ENCODE measurements at places on chromosomes 2 and 18.

GRCh38 chr2:11073251-11073650 is 82.0 kb upstream of the SLC66A3 start:
- DNase-seq, result peak; percentile 72

- no peak for DNase-seq
Observed at GRCh38 chr2:40329739-40330030, 122.2 kb downstream of the SLC8A1 start.

GRCh38 chr18:11464129-11464528 is 145.3 kb upstream of the SLC35G4 start:
- DNase-seq, result no peak

GRCh38 chr2:188675391-188676009 is 298.7 kb upstream of the COL3A1 start:
- no peak for DNase-seq

- peak; percentile 10 for DNase-seq
Observed at GRCh38 chr18:49849331-49850217, 36.2 kb upstream of the ACAA2 start.

GRCh38 chr2:1550658-1551316 is 137.5 kb downstream of the TPO start:
- DNase-seq, result peak; percentile 85

- DNase-seq, result no peak
Observed at GRCh38 chr2:73091164-73091563, 19.7 kb upstream of the SFXN5 start.

- DNase-seq, result no peak
Observed at GRCh38 chr2:175626796-175627195, 375.3 kb downstream of the LNPK start.

GRCh38 chr2:46157966-46158310 is 139.3 kb upstream of the EPAS1 start:
- no peak for DNase-seq

DNA sequence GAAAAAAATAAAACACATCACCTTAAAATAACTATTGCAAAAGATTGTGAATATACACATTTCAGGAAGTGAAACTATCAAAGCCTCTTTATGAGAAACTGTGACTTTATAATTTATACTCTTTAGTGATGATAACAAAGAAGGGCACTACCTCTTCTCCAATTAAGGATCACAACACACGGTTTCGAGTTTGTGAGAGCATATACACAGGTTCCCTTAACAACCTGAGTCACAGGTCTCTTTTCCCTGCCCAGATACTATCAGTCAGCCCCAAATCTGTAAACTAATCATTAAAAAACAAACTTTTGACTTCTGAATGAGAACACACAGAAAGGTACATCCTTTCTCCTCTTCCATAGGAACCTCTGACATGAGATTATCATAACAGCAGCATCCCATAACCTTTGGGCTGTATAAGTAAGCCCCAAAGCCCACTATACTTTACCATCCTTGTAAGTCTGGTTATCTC is 44.9 kb downstream of the PTPN2 start:
- DNase-seq, result no peak
